RPMI7951 (cell line): ENCODE measurements at places on chromosomes 2 and 18. TPM values are rescaled to one million over a fixed set of nuclear protein-coding genes. Genes with fewer than 3 reads are reported as not detected.

Gene FLACC1
- total RNA-seq, result 1.3 and 1.5 TPM in 2 replicates

Gene RAB17
- 3.6 and 4.5 TPM in 2 replicates for total RNA-seq

Gene ANKRD62
- not detected in 2 replicates for total RNA-seq

Gene TDRD15
- not detected in 2 replicates for total RNA-seq

Gene NAT8
- total RNA-seq, result not detected in 2 replicates

Gene KCNG3
- total RNA-seq, result under 0.01 and 0.29 TPM in 2 replicates

Gene KIAA2012
- total RNA-seq, result under 0.01 TPM in 1 of 2 replicates, not detected in the other

Gene TWIST2
- total RNA-seq, result 94.9 and 102 TPM in 2 replicates

Gene EFR3B
- 0.60 and 1.1 TPM in 2 replicates for total RNA-seq
